ENCODE measurements at places on chromosomes 12 and 14.

GRCh38 chr12:71799106-71799505 lies 40.5 kb upstream of the TBC1D15 start:
- peak; percentile 53 for DNase-seq

- DNase-seq, result no peak
Measured at GRCh38 chr12:58167622-58168021, 226.3 kb downstream of the ATP23 start.

DNA sequence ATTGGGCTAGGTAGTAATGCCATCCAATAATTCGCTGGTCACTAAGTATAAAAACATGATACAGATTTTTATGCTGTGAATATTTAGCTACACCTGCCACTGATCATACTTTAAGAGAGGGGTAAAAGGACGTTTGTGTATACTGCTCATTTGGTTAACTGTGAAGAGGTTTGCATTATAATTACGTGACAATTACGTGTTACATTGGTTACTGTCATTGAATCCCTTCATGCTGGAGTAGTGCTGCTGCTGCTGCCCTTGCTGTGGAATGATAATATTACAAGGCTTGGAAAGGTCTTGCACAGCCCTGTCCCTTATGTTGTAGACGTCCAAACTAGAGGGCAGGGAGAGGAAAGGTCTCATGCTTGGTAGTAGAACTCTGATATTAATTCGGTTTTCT lies 312.2 kb upstream of the ATP2B1 start:
- no peak for DNase-seq

GRCh38 chr14:39370415-39370814 lies 61.8 kb downstream of the FBXO33 start:
- DNase-seq, result no peak

DNA sequence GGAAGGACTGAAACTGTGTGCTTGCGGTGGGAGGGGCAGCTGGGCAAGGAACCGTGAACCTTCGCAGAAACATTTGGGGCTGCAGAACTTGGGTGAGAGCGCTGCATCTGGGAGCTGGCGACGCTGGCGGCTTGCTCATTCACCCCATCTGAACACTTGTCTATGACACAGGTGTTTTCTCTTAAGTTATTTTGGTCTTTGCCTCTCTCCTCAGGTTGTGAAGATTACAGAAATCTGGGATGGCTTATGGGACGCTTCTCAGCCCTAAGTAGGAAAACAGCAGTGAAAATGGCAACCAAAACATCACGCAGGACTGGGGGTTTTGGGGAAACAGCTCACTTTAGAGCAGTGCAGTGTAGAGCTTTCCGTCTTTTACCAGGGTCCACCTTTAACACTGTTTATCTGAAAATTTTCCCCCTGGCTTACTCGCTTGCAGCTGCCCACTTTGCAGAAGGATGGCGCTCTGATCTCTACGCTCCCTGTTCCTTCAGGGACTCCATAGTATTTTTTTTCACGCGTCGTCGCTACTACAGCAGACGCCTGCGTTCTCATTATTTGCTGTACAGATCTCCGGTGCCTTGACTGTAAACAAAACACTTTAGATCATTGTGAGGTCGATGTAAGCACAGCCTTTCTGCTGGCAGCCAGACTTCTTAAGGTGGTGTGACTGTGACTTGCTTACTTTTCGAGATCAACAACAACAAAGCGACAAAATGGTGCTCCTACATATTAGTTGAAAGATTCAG lies 2.7 kb upstream of the CDKN1B start:
- no peak for DNase-seq

GRCh38 chr14:64187331-64187730 lies 106.8 kb downstream of the ESR2 start:
- no peak for DNase-seq

DNA sequence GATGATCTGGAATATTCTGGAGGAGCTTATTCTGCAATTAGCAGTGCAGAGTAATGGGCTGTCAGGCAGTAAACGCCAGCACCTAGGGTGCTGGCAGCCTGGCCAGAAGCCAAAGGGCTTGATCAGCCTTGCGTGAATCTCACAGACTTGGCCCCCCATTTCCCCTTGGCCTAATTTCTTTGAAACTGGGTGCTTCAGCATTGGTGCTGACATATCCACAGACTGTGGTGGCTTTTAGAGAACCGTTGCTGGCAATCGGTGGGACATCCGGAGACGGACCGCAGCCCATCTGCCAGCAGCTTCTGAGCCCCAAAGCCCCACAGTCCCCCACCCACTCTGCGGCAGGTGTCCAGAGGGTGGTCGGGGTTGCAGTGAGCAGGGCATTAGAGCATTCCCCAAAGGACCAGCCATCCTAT lies 157.1 kb downstream of the CALM1 start:
- no peak for DNase-seq

GRCh38 chr12:94587266-94588241 lies 62.8 kb downstream of the TMCC3 start:
- no peak for DNase-seq

DNA sequence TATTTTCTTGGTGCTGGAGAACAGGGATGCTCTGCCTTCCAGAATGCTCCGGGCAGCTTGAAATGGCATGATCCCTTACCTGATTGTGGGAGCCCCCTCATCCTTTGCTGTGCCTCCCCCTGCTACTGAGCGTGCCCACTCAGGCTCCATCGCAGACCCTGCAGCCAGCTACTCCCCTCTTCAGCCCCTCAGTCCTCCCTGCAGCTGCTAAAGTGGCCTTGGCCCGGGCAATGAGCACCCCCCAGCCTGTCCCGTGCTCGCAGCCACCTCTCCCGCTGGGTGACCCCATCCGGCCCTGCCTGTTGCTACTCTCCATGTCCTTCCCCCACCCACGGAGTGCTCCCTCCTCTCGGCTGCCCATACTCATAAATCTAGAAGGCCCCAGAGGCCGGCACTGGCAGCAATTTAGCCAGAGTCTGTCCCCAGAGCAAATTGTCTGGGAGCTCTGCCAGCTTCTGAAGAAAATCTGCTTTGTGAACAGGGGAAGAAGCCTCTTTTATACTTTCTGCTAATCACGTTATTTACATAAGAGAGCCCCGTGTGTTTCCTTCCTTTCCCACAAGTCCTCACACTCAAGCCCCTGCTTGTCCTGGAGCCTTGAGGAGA lies 143.7 kb upstream of the FRMD6 start:
- DNase-seq, result no peak

- no peak for DNase-seq
Measured at GRCh38 chr14:78608998-78609787, 439.0 kb downstream of the NRXN3 start.

GRCh38 chr12:87039536-87039935 lies 783.3 kb upstream of the MGAT4C start:
- DNase-seq, result no peak

DNA sequence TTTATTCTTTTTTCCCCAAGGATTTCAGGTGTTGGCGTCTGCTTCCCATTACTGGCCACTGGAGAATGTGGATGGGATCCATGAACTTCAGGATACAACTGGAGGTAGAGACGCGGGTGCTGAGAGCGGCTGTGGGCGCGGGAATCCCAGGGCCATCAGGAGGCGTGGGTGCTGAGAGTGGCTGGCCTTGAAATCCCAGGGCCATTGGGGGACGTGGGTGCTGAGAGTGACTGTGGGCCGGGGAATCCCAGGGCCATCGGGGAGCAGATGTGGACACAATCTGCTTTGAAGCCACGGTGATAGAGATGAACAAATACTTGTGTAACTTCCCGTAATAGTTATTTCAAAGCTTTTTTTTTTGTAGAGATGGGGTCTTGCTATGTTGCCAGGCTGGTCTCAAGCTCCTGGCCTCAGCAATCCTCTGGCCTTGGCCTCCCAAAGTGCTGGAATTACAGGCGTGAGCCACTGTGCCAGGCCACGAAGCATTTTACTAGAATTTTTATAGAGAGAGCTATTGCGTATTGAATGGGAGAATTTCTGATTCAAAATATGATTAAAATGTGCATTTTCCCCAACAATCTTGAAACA lies 12.8 kb downstream of the ADGRD1 start:
- no peak for DNase-seq

GRCh38 chr12:121793440-121793837 lies at the start of gene RHOF:
RHOF (minus strand) TSS chr12:121793688; CDS start chr12:121793633, 55 bp downstream.
- DNase-seq, result peak; percentile 76

GRCh38 chr14:92199763-92200162 lies 78.0 kb downstream of the CPSF2 start:
- DNase-seq, result no peak

DNA sequence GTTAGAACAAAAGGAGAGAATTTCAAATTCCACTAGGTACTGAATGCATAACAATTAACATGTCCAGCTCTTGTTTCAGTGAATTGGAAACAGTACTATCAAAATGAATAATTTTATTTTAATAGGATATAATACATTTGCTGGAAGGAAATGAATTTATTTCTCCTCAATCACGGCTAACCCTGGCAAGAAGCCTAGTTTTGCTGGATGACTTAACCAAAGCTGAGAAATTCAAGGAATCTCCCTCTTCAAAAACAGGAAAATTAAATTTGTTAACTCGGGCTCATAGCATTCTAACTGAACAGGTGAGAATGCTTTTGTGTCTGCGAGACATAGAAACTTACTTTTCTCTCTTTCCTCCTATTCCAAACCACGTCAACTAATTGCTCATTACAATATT lies 163.5 kb upstream of the NEDD1 start:
- no peak for DNase-seq

DNA sequence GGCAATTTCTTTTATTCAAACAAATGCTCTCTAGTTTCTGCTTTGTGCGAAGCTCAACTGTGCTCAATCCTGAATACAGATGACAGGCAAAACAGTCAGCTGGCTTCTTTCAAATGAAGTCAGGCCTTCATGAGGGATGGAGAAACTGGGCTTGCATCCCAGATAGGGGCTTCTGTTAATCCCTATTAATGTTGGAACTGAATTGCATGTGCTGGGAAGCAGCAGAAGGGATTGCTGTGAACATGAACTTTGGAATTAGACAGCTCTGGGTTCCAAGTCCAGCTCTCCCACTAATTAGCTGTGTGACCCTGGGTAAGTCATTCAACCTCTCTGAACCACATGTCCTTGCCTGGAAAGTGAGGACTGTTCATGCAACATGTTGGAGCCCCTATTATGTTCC lies 21.1 kb upstream of the CORO1C start:
- no peak for DNase-seq

DNA sequence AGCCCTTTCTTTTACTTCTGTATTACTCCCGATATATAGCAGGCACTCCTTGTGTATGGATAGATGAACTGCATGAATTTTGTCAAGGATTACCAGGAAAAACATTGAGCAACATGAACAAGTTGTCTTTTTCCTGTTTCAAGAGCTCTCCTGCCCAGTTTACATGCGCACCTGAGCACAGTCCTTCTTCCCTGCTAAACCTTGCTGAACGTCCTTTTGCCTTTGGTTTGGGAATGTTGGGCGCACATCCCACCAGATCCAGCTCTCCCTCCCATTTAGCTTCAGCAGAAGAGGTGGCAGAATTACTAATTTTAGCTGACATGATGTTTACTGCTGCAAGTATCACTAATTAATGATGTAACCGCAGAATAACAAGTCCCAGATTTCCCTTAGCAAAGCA lies 121.4 kb upstream of the TMCC3 start:
- no peak for DNase-seq

DNA sequence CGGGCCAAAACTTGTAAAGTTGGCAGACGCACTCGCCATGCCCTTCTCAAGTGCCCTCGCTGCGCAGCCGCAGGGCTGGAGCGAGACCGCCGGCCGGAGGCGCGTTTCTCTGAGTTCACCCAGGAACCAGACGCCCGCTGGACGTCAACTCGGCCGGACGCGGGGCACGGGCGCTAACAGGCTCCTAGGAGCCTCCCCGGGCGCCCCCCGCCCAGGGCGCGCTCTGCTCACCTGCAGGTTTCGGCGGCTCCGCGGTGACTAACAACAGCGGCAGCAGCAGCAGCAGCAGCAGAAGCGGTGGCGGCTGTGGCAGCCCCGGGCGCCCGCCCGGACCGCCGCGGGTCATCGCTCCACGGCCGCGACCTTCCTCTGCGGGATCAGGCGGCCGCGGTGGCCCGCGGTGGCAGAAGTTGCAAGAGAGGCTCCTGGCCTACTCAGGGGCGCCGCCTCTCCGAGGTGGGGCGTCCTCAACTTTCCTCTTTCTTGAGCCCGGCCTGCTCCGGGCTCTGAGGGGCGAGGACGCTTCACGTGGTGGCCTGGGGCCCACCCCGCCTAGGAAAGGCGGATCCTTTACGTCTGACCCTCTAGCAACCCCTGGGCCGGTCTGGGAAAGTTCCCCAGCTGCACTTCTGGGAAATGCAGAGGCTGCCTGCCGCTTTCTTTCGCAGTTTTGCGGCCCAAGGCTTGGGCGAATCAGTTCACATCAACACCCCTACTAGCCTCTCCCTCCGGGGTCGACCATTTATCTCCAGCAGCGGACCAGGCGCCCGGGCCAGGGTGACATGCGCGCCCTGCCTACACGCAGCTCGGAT lies at the start of gene PLBD1:
Gene PLBD1, minus strand, starts transcription at position 533 of the 812 bp plus-strand sequence. Its CDS starts 187 bp downstream, at position 346.
- DNase-seq, result peak; percentile 83

DNA sequence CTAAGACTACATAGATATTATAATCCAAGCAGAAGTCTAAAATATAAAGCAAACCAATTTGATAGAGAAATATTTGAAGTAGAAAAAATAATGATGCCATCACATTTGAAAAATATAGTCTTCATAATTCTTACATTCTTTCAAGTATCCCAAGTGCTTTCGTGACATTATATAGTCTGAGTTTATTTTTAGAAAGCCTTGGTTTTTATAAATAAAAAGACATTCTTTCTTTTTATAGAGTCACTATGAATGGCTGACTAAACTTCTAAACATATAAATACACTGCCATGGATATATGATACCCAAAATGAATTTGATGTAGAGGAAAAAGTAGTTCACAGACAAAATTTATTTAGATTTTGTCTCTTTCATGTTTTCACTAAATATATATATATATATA lies 135.1 kb upstream of the PDZRN4 start:
- DNase-seq, result no peak

DNA sequence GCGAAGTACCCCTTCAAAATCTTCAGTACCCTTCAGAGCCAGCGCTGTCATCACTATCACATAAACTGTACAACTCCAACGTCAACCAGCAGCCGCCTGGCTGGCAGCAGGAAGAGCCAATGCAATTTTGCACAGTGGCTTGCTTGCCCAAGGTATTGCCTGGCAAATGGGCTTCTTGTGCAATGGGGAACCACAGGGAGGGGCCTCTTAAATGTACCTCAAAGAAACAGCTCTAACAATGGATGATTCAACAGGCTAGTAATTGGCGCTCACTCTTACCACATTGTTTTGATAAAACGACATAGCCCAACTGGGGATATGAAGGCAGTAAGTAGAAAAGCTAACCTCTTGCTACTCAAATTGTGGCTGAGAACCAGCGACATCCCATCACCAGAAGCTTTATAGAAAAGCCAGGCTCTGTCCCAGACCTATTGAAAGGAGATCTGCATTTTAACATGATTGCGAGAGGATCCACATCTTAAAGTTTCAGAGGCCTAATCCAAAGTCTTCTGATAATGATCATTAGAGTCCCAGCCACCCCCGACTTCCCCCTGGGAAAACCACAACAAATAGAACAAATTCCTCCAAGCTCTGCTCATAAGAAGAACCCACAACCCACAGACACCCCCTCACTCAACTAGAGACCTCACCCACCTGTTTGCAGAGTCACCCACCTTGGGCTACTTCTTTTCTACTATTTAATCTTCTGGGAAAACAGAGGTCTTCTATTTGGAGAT lies 125.3 kb upstream of the HIF1A start:
- no peak for DNase-seq

GRCh38 chr12:120234643-120235368 lies 30.7 kb downstream of the PXN start:
- peak; percentile 98 for DNase-seq

- peak; percentile 36 for DNase-seq
Measured at GRCh38 chr12:22083167-22083566, 37.1 kb downstream of the CMAS start.

- no peak for DNase-seq
Measured at GRCh38 chr14:92675976-92676375, 72.5 kb downstream of the LGMN start.

Measured in RKO (cell line).